Kidney (tissue), 22 donors: ENCODE measurements at places on chromosomes 6 and 20. TPM values are rescaled to one million over a fixed set of nuclear protein-coding genes. Genes with fewer than 3 reads are reported as not detected.

- no peak overlapping the region for H3K27ac ChIP-seq
- H3K27me3 ChIP-seq = peaks cover 11% of the 10 kb centered on the region
- DNase-seq = no peak
- no peak overlapping the region for H3K4me3 ChIP-seq
Measured at GRCh38 chr6:40331545-40331944, 255.6 kb downstream of the LRFN2 start.

DNA sequence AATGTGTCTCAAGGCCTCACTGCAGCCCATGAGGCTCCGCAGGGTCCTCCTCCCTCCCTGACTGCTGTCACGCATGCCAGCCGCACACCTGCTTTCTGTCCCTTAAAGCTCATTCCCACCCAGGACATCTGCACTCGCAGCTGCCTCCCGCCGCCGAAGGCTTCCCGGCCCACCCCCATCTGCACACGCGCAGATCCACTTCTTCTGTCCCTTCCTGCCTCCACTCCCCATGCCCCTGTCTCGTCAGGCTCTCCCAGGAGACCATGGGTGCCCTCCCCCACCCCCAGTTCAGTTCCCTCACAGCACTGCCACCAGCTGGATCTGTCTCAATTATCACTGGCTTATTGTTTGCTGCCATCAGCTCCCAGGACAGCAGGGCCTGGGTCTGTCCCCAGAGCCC lies 63.0 kb downstream of the RIPOR3 start:
- no peaks in the 10 kb centered on the region for H3K4me1 ChIP-seq
- no peaks in the 10 kb centered on the region for H3K27me3 ChIP-seq
- no peak overlapping the region for H3K4me3 ChIP-seq
- peak; percentile 62 for DNase-seq
- H3K27ac ChIP-seq = no peak overlapping the region

DNA sequence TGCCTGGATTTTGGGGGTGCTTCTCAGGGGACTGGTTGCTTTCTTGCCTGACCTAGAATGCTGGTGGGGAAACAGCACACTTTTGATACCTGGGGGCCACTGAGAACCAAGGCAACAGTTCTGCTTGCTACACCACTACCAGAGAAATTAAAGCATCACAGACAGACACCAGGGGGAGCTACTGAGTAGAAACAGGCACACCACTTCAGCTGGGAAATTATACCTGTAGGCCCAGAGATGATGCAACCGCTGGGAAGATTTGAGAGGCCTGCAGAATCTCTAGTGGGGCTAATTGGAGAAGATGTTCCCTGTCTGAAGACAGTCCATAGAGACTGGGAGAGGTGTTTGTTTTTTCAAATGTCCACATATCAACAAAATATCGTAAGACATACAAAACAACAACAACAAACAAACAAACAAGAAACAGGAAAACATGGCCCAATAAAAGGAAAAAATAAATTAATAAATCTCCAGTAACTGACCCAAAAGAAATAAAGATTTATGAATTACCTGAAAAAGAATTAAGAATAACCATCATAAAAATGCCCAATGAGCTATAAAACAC lies 129.4 kb upstream of the RIN2 start:
- no peaks in the 10 kb centered on the region for H3K4me1 ChIP-seq
- no peaks in the 10 kb centered on the region for H3K36me3 ChIP-seq
- no peaks in the 10 kb centered on the region for H3K27me3 ChIP-seq
- DNase-seq = peak; percentile 63
- no peak overlapping the region for H3K4me3 ChIP-seq

GRCh38 chr6:120590611-120591010 lies 743.7 kb downstream of the TBC1D32 start:
- DNase-seq = no peak
- no peak overlapping the region for H3K4me3 ChIP-seq
- H3K27ac ChIP-seq = no peak overlapping the region
- no peaks in the 10 kb centered on the region for H3K4me1 ChIP-seq
- no peaks in the 10 kb centered on the region for H3K36me3 ChIP-seq
- H3K27me3 ChIP-seq = no peaks in the 10 kb centered on the region

- H3K27me3 ChIP-seq = no peaks in the 10 kb centered on the region
- H3K4me3 ChIP-seq = no peak overlapping the region
- no peak overlapping the region for H3K27ac ChIP-seq
- no peaks in the 10 kb centered on the region for H3K36me3 ChIP-seq
- no peaks in the 10 kb centered on the region for H3K4me1 ChIP-seq
Measured at GRCh38 chr20:23305098-23305497, 45.5 kb upstream of the NXT1 start.

- H3K4me3 ChIP-seq = no peak overlapping the region
- no peak overlapping the region for H3K27ac ChIP-seq
- no peaks in the 10 kb centered on the region for H3K27me3 ChIP-seq
- no peak for DNase-seq
- H3K36me3 ChIP-seq = peaks cover 2% of the 10 kb centered on the region
Measured at GRCh38 chr20:32829311-32830005, 9.7 kb downstream of the MAPRE1 start.

- no peak for DNase-seq
- no peak overlapping the region for H3K4me3 ChIP-seq
- no peaks in the 10 kb centered on the region for H3K36me3 ChIP-seq
- no peaks in the 10 kb centered on the region for H3K4me1 ChIP-seq
- no peak overlapping the region for H3K27ac ChIP-seq
Measured at GRCh38 chr6:29477923-29478450, 9.8 kb downstream of the MAS1L start.

- DNase-seq = peak; percentile 29
- peak overlapping the region; percentile 7 for H3K27ac ChIP-seq
- H3K36me3 ChIP-seq = no peaks in the 10 kb centered on the region
- no peaks in the 10 kb centered on the region for H3K27me3 ChIP-seq
Measured at GRCh38 chr6:156780962-156781853, 4.0 kb downstream of the ARID1B start.

GRCh38 chr6:105771313-105771970 lies 314.7 kb upstream of the PRDM1 start:
- H3K27me3 ChIP-seq = no peaks in the 10 kb centered on the region
- no peak overlapping the region for H3K4me3 ChIP-seq
- H3K36me3 ChIP-seq = no peaks in the 10 kb centered on the region
- H3K4me1 ChIP-seq = no peaks in the 10 kb centered on the region
- no peak for DNase-seq

- H3K4me1 ChIP-seq = no peaks in the 10 kb centered on the region
- no peaks in the 10 kb centered on the region for H3K36me3 ChIP-seq
- H3K27ac ChIP-seq = no peak overlapping the region
- H3K27me3 ChIP-seq = no peaks in the 10 kb centered on the region
- DNase-seq = no peak
Measured at GRCh38 chr6:24876499-24877465, 59.0 kb downstream of the RIPOR2 start.

DNA sequence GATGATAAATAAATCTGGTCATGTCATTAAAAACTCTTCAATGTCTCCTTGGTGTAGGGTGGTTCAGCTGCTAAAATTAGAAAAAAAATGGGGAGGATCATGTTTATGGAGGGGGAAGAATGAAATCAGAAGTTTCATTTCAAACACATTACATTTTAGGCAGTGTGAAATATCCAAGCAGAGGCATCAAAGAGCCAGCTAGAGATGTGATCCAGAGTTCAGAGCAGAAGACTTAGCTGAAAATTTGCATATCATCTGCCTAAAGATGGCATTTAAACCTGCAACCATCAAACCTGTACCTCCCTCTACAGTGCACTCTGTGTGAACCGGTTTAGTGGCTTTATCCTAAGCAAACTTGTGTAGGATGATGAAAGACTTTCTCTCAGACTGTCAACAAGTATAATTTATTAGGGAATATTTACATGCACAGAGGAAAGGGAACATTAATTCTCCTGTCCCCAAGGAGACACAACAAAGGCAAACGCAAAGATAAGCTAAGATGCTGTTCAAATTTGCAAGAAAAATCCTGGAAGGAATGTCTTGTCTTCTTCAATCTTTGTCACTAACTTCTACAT lies 84.8 kb upstream of the PLEKHG1 start:
- H3K27me3 ChIP-seq = no peaks in the 10 kb centered on the region
- H3K4me1 ChIP-seq = no peaks in the 10 kb centered on the region
- no peak overlapping the region for H3K27ac ChIP-seq
- no peaks in the 10 kb centered on the region for H3K36me3 ChIP-seq
- DNase-seq = no peak
- no peak overlapping the region for H3K4me3 ChIP-seq

GRCh38 chr20:51129147-51129776 lies 106.4 kb upstream of the KCNG1 start:
- H3K27ac ChIP-seq = no peak overlapping the region
- no peaks in the 10 kb centered on the region for H3K36me3 ChIP-seq
- H3K4me1 ChIP-seq = no peaks in the 10 kb centered on the region

DNA sequence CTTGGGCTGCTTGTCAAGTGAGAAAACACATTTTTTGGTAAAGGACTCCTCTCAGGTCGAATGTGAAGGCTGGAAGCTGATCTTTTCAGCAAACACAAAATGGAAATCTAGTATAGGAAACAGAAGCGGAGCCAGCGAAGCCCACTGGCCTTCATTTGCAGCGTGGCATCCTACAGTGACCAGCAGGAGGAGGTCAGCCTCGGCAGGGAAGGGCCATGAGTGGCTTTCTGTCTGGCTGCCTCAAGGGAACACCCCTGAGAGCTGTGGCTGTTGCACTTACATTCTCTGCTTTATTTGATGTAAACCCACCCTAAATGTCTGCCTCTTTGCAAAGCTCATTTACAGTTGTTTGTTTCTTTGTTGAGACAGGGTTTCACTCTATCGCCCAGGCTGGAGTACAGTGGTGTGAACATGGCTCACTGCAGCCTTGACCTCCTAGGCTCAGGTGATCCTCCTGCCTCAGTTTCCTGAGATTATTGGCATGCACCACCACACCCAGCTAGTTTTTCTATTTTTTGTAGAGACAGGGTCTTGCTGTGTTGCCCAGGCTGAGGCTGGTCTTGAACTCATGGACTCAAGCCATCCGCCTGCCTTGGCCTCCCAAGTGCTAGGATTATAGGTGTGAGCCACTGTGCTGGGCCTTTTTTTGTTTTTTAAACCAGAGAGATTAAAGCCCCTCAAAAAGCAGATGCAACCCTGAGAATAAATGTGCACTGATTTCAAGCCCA lies 322.0 kb upstream of the SOX4 start:
- no peak for DNase-seq
- no peaks in the 10 kb centered on the region for H3K4me1 ChIP-seq
- H3K27ac ChIP-seq = no peak overlapping the region

GRCh38 chr6:152124429-152125074 lies 317.1 kb downstream of the ESR1 start:
- H3K27ac ChIP-seq = no peak overlapping the region
- peaks cover 43% of the 10 kb centered on the region for H3K36me3 ChIP-seq
- no peak for DNase-seq
- H3K4me3 ChIP-seq = no peak overlapping the region

- H3K27ac ChIP-seq = no peak overlapping the region
- H3K4me1 ChIP-seq = no peaks in the 10 kb centered on the region
- H3K27me3 ChIP-seq = no peaks in the 10 kb centered on the region
- DNase-seq = peak; percentile 65
- no peaks in the 10 kb centered on the region for H3K36me3 ChIP-seq
Measured at GRCh38 chr6:33967265-33967767, 163.5 kb upstream of the MLN start.

DNA sequence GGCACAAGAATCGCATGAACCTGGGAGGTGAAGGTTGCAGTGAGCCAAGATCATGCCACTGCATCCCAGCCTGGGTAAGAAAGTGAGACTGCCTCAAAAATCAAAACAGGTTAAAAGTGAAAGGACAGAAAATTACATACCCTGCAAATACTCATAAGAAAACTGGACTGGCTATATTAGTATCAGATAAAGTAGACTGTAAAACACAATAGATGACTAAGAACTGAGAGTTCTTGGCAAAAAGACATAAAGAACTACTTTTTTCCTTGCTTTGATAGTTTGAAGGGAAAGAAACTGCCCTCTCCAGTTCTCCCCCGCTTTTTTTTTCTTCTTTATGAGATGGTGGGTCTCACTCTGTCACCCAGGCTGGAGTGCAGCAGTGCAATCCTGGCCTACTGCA lies 17.0 kb downstream of the SNX3 start:
- no peak for DNase-seq
- no peaks in the 10 kb centered on the region for H3K27me3 ChIP-seq

- H3K27me3 ChIP-seq = no peaks in the 10 kb centered on the region
- no peak overlapping the region for H3K27ac ChIP-seq
- DNase-seq = no peak
- H3K4me1 ChIP-seq = no peaks in the 10 kb centered on the region
- no peaks in the 10 kb centered on the region for H3K36me3 ChIP-seq
- no peak overlapping the region for H3K4me3 ChIP-seq
Measured at GRCh38 chr20:20014659-20015058, 2.5 kb upstream of the NAA20 start.

DNA sequence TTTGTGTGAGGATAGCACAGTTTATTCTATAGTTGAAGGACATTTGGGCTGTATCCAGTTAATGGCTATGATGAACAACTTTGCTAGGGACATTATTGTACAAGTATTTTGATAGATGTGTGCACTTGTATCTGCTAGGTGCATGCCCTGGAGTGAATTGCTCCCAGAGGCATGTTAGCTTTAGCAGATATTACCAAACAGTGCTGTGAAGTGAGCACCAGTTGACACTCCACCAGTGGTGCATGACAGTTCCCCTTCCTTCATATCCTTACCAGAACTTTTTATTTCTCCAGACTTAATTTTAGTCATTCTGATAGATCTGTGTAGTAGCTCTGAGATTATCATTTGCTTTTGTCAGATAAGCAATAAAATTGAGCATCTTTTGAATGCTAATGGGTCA lies 48.9 kb upstream of the ENPP5 start:
- DNase-seq = no peak
- no peak overlapping the region for H3K27ac ChIP-seq
- no peaks in the 10 kb centered on the region for H3K36me3 ChIP-seq
- no peak overlapping the region for H3K4me3 ChIP-seq

DNA sequence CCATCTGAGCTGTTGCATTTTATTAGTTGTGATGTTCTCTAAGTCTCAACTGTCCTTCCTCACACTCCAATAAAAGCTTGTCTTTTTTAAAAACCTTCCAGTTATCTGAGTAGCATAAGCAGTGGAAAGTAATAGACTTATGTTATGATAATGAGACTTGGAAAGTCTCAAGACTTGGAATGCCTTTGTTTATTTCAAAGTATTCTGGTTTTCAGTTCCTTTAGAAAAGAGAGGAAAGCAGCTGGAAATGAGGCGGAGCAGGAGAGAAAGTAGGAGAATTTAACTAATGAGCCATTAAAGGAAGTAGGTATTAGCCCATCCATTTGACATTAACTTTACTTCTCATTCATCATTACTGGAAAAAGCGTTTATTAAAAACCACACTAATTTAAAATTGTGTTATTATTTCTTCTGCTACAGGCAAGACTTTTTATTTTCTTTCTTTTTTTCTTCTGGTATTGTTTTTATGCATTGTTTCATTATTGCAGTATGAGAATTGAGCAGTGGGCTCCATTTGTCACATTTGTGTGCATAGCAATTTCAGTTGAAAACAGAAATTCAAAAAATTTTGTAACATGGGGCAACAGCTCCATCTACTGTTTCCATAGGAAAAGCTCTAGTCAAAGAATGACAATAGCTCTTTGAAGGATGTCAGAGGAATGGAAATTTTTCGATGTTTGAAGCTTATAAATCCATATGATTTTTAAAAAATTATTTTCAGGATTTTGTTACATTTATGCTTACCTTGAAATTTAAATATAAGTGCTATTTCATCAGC lies 194.8 kb downstream of the COL9A1 start:
- H3K4me1 ChIP-seq = no peaks in the 10 kb centered on the region
- H3K27ac ChIP-seq = no peak overlapping the region
- H3K4me3 ChIP-seq = no peak overlapping the region
- no peaks in the 10 kb centered on the region for H3K27me3 ChIP-seq

The GJA10 gene
- not detected for total RNA-seq

The NFS1 gene
- total RNA-seq = 31.5 TPM

The CCM2L gene
- total RNA-seq = 13.8 TPM

The TFEB gene
- 50.7 TPM for total RNA-seq

The ARMH2 gene
- total RNA-seq = not detected

The TRERF1 gene
- 8.4 TPM for total RNA-seq
